ENCODE measurements at places on chromosomes 16 and 17.
A peak's percentile ranks its signal among the peaks of the same experiment; 100 is the strongest.

- DNase-seq = no peak
These were observed 55.1 kb downstream of the ZNRF1 start for GRCh38 chr16:75053791-75054555.

DNA sequence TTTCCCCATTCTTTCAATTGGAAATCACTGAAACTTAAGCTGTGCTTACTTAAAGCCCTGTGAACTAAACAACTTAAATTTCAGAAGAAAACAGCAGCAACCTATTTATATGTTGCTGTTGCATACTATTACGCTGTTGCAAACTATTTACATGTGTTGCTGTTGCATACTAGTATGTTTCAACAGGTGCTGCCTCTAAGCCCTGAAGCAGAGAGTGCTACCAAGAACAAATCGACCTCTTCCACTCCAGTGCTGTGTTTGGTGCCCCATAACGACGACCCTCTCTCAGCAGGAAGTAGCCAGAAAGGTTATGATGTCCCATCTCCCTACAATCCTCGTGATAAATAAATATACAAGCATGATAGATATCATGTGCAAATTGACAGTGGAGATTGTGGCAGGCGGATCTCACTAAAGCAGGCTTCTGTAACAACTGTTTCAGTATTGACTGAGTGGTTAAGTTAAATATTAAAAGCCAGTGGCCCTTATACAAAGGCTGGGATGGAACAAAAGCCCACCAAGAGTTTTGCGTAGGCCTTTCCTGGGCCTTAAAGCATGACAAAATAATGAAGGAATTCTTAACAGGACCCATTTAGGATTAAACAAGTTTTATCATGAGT lies 5.7 kb upstream of the SCPEP1 start:
- DNase-seq = no peak

DNA sequence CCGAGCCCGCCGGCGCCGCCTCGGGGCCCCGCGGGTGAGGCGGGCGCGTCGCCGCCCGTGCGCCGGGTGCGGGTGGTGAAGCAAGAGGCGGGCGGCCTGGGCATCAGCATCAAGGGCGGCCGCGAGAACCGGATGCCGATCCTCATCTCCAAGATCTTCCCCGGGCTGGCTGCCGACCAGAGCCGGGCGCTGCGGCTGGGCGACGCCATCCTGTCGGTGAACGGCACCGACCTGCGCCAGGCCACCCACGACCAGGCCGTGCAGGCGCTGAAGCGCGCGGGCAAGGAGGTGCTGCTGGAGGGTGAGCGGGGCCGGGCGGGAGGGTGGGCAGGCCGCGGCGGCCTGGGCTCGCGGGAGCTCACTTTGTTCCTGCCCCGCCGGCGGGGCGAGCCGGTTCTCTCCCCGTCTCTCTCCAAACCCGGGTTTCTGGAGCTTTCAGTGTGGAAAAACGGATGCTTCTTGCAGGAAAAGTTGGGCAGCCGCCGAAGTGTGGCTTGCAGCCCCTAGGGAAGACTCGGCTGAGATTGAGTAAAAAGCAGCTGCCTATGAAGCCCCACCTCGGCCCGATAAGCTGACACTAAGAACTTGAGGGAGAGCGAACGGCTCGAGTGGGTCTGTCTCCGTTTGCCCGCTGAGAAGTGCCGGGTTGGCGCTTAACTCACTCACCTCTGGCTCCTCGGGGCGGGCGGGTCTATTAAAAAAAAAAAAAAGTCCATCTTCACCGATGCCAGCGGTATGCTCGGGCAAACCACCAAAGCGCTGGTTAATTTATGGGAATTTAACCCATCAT lies 677 bp downstream of the SNTB2 start:
- peak; percentile 45 for DNase-seq

DNA sequence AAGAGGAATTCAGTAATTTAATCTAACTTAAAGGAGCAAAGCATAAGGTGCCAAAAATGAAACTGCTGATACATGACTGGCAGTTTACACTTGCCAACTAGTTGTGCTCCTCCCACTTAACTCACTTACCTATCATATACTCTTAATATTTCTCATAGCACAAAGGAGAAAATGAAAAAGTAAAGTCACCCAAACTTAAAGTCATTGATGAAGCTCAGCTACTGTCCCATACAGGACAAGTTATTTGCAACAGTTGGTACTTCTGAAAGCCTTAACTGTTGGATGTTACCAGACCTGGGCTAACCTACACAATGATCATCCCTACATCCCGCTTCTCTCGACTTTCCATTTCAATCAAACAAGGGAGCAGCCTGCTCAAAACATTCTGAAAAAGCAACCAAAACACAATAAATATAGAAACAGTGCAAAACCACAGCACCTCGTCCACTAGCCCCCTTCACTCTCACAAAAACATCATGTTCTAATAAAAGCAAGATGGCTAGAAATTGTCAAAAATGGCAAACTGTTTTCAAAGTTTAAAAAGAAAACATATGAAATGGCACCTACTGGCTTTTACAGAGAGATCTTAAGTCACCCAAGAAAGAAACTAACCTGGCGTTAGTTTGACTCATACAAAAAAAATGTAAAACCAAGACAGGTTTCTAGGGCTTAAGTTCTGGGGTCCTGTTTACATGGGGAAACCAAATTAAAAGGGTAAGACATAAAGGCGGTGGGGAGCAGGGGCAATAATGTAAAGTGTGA lies 868 bp downstream of the MED13 start:
- peak; percentile 46 for DNase-seq
